Panc1 (cell line): ENCODE measurements at places on chromosomes 5 and 9.
A peak's percentile ranks its signal among the peaks of the same experiment; 100 is the strongest.

DNA sequence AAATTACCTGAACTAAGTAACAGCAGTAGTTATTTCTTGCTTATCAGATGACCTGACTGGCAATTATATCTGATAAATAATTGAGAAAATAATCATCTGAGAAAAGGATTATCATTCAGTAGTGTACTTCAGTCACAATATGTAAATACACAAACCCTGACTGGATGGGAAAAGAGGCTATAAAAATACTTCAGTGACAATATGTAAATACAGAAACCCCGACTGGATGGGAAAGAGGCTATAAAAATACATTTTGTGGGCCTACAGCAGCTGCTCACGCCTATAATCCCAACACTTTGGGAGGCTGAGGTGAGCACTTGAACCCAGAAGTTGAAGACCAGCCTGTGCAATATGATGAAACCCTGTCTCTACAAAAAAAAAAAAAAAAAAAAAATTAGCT lies 11.1 kb downstream of the UBAP2 start:
- H3K27ac ChIP-seq, result no peak overlapping the region
- H3K27me3 ChIP-seq, result no peaks in the 10 kb centered on the region
- H3K36me3 ChIP-seq, result no peaks in the 10 kb centered on the region
- no peak overlapping the region for H3K4me3 ChIP-seq
- H3K4me1 ChIP-seq, result peaks cover 15% of the 10 kb centered on the region

- no peaks in the 10 kb centered on the region for H3K36me3 ChIP-seq
- no peak for DNase-seq
- H3K4me1 ChIP-seq, result peaks cover 3% of the 10 kb centered on the region; the same call in 1 of the 2 replicates
- no peak overlapping the region for H3K4me3 ChIP-seq
Observed at GRCh38 chr5:55920784-55921183, 69.6 kb downstream of the IL31RA start.

DNA sequence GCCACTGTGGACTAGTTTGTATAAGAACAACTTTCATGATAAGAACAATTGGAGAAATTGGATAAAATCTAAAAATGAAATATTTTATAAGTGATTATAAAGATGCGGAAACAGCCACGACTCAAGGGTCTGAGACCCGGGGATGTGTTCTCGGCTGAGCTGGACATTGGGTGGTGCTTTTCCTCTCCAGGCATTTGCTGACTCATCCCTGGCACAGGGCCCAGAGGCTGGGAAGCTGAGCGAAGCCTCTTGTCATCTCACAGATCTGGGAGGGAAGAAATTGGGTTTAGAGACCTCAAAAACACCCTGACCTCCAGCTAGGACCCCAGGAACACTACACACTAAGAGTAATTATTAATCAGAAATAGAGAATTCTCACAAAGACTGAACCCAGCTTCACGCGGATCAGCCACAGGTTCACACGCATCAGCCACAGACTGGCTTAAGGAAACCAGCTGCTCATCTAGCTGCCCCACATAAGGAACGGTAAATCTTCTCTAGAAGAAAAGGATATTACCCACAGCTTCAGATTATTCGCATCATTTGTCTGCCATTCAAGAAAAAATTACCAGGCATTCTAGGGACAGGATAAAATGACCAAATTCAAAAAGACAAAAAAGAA lies 2.8 kb upstream of the OR2V1 start:
- H3K27me3 ChIP-seq, result no peaks in the 10 kb centered on the region
- no peak for DNase-seq
- H3K4me3 ChIP-seq, result no peak overlapping the region
- no peak overlapping the region; the same call in 1 of the 2 replicates for H3K27ac ChIP-seq

DNA sequence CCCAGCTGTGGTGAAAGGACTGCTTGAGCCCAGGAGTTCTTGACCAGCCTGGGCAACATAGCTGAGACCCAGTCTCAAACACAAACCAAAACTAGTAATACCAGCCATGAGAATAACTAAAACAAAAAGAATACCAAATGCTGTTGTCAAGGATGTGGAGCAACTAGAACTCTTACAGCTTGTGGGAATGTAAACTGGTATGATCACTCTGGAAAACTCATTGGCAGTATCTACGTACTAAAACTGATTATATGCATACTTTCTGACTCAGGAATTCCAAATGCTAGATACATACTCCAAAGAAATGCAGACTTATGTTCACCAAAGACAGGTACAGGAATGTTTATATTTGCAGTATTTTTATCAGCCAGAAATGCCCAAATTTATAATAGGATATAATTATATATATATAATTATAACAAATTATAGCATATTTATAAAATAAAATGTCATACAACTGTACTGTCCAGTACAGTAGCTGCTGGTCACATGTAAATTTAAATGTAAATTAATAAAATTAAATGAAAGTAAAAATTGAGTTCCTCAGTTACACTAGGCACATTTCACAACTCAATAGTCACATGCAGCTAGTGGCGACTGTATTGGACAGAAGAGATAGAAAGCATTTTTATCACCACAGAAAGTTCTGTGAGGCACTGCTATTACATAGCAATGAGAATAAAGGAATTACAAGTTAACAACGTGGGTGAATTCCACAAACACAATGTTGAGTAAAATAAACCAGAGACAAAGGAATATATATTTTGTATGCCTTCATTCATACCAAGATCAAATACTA lies 118.5 kb downstream of the GNAQ start:
- H3K4me1 ChIP-seq, result no peaks in the 10 kb centered on the region
- H3K4me3 ChIP-seq, result no peak overlapping the region
- no peaks in the 10 kb centered on the region for H3K27me3 ChIP-seq
- H3K36me3 ChIP-seq, result no peaks in the 10 kb centered on the region
- DNase-seq, result no peak

DNA sequence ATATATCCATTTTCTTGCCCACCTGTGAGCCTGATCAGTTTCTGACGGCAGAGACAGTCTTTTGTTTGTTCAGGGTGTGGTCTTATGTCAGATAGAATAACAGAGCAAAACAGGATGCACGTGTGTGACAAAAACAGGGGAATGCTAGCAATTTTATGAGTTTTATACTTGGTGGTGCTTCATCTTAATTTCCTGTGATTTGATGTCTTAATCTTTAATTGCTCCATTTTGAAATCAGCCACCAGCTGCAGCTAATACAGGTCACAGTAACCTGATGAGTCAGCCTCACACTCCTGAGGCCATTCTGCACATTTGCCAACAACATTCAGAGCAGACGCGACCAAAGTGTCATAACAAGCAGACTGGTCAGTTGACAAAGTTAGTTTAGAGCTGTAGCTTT lies 42.3 kb upstream of the JMY start:
- H3K27me3 ChIP-seq, result no peaks in the 10 kb centered on the region
- no peak for DNase-seq
- no peak overlapping the region for H3K27ac ChIP-seq
- H3K4me3 ChIP-seq, result no peak overlapping the region

- H3K4me3 ChIP-seq, result no peak overlapping the region
- H3K36me3 ChIP-seq, result no peaks in the 10 kb centered on the region
- no peak for DNase-seq
- no peak overlapping the region for H3K27ac ChIP-seq
- H3K27me3 ChIP-seq, result no peaks in the 10 kb centered on the region
Observed at GRCh38 chr9:27387722-27388121, 90.8 kb upstream of the EQTN start.

DNA sequence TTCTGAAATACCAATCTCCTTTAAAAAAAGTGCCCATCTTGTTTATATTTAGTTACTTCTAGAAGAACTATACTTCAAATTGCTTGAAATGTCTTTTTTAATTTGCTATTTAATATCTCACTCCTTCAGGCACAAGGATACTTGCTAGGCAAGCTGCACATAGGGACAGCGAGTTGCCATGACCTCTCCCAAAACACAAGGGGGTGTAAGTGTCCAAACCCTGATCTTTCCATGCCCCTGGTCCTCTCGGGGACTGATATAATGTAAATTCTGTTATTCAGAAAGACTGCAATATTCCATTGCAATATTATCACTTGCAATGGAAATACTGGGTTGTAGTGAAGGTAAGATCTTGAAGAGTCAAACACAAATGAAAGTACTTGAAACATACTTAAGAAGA lies 480.4 kb downstream of the CETN3 start:
- no peaks in the 10 kb centered on the region for H3K27me3 ChIP-seq
- no peak for DNase-seq
- H3K4me3 ChIP-seq, result no peak overlapping the region
- peaks cover 11% of the 10 kb centered on the region; the same call in 1 of the 2 replicates for H3K4me1 ChIP-seq

DNA sequence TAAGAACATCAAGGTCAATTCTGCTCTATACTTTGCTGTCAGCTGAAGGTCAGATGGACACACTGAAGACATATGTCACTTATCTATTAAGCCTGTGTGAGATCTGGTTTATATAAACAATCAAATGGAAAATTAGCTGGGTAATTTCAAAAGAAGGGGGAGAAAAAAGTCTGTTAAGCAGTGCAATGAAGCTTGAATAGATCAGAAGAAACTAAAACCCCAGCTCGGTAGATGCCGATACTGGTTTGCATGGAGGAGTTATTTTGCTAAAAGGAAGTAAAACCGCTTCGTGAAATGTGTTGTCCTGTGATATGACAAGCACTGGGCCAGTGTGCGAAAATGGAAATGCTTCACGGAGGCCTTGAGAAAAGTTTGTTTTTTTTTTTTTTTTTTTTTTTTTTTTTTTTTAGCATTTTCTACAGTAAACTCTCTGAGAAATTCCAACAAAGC lies 148.8 kb downstream of the MEF2C start:
- no peaks in the 10 kb centered on the region for H3K36me3 ChIP-seq
- H3K27ac ChIP-seq, result no peak overlapping the region
- no peaks in the 10 kb centered on the region for H3K27me3 ChIP-seq
- no peak for DNase-seq

DNA sequence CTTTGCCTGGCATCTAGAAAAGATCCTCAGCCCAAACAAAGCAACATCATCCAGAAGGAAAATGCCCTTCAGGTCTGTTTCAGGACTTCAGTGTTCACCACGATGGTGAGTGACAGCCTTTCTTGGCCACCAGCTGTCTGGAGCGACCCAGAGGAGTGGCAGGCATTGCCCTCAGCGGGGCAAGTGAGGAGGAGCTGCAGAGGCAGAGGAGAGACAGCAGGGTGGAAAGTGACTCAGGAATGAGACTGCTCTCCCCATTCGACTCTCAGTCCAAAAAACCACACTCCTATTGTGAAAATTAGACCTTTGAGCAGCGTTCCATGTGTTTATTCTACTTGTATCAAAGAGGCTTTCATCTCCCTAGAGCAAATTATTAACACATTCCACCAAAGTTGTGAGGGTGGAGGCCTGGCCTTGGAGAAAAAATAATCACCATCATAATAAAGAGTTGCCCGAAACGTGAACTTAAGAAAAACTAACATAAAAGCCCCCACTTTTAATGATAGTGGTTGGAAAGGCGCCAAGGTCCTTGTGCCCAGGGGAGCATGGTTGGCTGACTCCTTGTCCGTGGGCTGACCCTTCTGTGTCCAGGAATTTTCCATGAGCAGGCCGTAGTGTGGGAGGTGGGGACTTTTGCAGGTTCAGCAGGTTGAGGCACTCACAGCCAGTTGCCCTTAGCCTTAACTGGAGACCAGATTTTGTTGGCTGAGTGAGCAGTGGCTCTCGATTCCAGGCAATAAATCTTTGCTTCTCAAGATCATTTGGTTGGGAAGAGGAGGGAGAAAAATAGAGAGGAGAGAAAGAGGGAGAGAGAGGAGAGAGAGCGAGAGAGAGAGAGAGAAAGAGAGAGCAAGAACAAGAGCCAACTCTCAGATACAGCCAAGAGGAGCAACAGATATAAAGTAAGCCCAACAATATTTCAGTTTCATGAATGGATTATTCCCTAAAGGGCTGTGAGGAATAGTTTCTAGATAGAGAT lies 125.9 kb upstream of the ANKRD55 start:
- no peaks in the 10 kb centered on the region for H3K36me3 ChIP-seq
- no peak for DNase-seq
- no peaks in the 10 kb centered on the region for H3K27me3 ChIP-seq
- H3K4me3 ChIP-seq, result no peak overlapping the region
- H3K27ac ChIP-seq, result peak overlapping the region; percentile 21; the same call in 1 of the 2 replicates
- peaks cover 12% of the 10 kb centered on the region; the same call in 1 of the 2 replicates for H3K4me1 ChIP-seq

- no peaks in the 10 kb centered on the region for H3K27me3 ChIP-seq
- H3K27ac ChIP-seq, result no peak overlapping the region
- no peak overlapping the region for H3K4me3 ChIP-seq
- no peak for DNase-seq
- H3K36me3 ChIP-seq, result no peaks in the 10 kb centered on the region
- peaks cover 3% of the 10 kb centered on the region; the same call in 1 of the 2 replicates for H3K4me1 ChIP-seq
Observed at GRCh38 chr5:162190-162564, 29.1 kb upstream of the LRRC14B start.

GRCh38 chr5:71932655-71933338 lies 174.5 kb upstream of the MAP1B start:
- peaks cover 7% of the 10 kb centered on the region; the same call in 1 of the 2 replicates for H3K27me3 ChIP-seq
- no peaks in the 10 kb centered on the region for H3K36me3 ChIP-seq
- H3K4me1 ChIP-seq, result no peaks in the 10 kb centered on the region

GRCh38 chr9:72169178-72169577 lies 19.9 kb downstream of the GDA start:
- no peak for DNase-seq
- no peak overlapping the region for H3K4me3 ChIP-seq
- no peaks in the 10 kb centered on the region; the same call in 1 of the 2 replicates for H3K4me1 ChIP-seq
- no peaks in the 10 kb centered on the region for H3K36me3 ChIP-seq
- H3K27me3 ChIP-seq, result no peaks in the 10 kb centered on the region

DNA sequence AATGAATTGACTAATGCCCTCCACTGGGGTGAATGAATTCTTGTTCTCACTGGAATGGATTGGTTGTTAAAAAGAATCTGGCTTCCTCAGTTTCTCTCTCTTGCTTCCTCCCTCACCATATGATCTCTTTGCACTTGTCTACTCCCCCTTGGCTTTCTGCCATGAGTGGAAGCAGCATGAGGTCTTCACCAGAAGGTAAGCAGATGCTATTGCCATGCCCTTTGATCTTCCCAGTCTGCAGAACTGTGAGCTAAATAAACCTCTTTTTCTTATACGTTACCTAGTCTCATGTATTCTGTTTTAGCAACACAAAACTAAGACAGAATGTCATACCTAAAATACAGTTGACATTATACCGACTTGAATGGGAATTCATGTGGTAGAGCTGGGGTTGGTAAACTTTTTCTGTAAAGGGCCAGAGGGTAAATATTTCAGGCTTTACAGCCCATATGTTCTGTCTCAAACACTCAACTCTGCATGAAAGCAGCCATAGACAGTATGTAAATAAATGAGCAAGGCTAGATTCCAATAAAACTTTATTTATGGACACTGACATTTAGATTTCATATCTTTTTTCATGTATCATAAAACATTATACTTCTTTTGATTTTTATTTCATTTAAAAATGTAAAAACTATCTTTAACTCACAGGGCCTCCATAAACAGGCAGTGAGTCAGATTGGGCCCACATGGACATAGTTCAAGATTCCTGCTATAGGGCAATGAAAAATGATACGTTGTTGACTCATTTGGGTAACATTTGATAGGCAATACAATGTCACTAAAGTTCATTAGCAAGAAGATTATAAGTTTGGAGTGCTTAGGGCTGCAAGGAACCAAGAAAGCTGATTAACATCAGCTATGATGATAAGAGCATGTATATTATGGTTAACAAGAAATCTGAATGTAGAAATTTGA lies 79.4 kb upstream of the TLE4 start:
- no peak overlapping the region for H3K27ac ChIP-seq
- no peak for DNase-seq
- no peaks in the 10 kb centered on the region for H3K4me1 ChIP-seq

GRCh38 chr5:9547122-9547947 lies 1.5 kb upstream of the SEMA5A start:
- H3K36me3 ChIP-seq, result no peaks in the 10 kb centered on the region
- no peak overlapping the region for H3K4me3 ChIP-seq
- H3K27me3 ChIP-seq, result peaks cover 16% of the 10 kb centered on the region

- H3K27me3 ChIP-seq, result no peaks in the 10 kb centered on the region
- no peaks in the 10 kb centered on the region for H3K4me1 ChIP-seq
- no peak overlapping the region for H3K27ac ChIP-seq
Observed at GRCh38 chr5:155313518-155313917, 300.0 kb downstream of the KIF4B start.

- H3K36me3 ChIP-seq, result no peaks in the 10 kb centered on the region
- no peak overlapping the region for H3K4me3 ChIP-seq
- no peak for DNase-seq
- H3K4me1 ChIP-seq, result peaks cover 4% of the 10 kb centered on the region; the same call in 1 of the 2 replicates
- no peak overlapping the region for H3K27ac ChIP-seq
Observed at GRCh38 chr9:77907585-77907984, 124.0 kb downstream of the GNAQ start.
